ENCODE measurements at places on chromosomes 5 and 9.

GRCh38 chr9:135329571-135330306 is 149.8 kb upstream of the PPP1R26 start:
- no peak for DNase-seq

DNA sequence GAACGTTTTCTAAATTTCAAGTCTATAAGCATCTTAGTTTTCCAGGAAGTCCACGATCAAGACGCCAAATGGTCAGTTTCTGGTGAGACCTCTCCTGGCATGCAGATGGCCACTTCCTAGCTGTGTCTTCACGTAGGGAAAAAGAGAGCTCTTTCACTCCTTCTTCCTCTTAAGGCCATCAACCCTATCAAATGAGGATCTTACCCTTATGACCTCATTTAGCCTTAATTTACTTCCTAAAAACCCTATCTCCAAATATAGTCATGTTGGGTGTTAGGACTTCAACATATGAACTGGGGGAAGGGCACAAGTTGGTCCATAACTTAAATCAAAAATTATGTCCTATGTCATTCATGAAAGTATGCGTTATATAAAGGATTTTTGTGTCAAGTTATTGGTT is 229.5 kb downstream of the ARL15 start:
- no peak for DNase-seq

GRCh38 chr5:143014017-143014651 is 244.0 kb downstream of the ARHGAP26 start:
- DNase-seq = no peak

GRCh38 chr9:123861086-123861755 is 68.7 kb downstream of the DENND1A start:
- DNase-seq = no peak

GRCh38 chr5:112012104-112012503 is 255.1 kb upstream of the NREP start:
- DNase-seq = no peak

- no peak for DNase-seq
Measured at GRCh38 chr9:37342895-37343294, 79.6 kb upstream of the GRHPR start.

- no peak for DNase-seq
Measured at GRCh38 chr5:1330146-1330846, 14.6 kb downstream of the CLPTM1L start.

DNA sequence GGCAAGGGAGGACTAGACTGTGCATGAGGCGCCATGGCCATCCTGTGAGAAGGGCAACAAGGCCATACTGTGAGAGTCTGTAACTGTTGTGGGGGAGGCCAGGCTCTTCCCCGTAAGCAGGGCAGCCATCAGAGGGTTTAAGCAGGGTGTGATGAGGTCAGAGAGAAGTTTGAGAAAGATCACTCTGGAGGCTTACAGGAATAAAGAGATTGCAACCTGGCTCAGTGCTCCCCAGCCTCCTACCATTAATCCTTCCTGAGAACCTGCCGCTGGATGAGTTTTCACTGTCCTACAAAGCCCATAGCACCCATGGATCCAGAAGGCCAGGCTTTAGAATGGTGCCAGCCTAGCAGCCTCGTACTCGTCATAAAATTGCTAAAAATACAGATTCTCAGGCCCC is 14.4 kb upstream of the TRMT10B start:
- no peak for DNase-seq

DNA sequence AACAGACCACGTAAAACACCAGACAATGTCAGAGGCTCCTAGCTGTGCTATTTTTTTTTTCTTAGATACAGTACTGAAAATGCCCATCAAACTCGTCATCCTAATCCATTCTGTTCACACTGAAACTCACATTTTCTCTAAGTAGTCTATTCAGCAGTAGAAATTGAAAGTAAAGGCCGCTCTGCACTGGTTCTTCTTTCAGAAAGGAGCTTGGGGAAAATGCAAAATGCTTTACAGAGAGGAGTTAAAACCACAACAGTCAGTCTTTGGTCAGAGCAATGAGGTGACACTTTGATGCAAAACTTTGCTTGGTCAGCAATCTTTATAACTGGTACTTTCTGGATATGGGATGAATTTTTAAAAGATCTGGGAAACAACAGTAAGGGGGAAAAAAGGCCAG is 43.8 kb upstream of the SUSD1 start:
- DNase-seq = no peak

DNA sequence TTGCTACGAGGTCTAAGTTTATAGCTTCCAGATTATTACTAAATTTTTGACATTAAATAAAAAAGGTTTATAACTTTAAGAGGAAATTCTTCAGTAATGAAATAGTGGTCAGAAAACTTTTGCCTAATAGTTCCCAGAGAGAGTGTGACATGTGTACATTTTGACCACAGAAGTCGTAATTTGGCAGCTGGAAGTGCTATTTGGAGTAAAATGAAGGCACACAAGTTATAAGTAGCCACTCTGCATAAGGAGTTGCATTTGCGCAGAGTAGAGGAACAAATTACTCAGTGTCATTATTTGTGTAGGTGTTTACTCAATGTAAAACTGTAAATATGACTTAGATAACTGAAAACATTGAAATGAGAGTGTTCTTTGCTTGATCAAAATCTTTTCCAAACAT is 408.4 kb downstream of the CCDC171 start:
- DNase-seq = no peak

- DNase-seq = no peak
Measured at GRCh38 chr5:73921741-73922140, 295.7 kb downstream of the ARHGEF28 start.

DNA sequence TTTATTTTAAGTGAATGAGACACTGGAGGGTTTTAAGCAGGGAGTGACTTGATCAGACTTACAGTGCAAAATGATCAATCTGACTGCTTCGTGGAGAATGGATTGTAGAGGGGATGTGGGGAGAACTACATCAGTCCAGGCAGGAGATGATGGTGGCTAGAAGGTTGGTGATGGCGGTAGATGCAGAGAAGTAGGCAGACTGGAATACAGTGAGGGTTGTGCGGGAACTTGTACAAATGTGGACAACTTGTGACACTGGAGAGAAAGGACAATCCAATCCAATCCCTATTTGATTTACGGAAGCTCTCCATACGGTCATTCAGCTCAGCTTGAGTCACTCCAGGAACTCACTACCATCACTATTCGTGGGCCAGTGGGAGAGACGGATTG is 593 bp downstream of the TIGD6 start:
- no peak for DNase-seq

DNA sequence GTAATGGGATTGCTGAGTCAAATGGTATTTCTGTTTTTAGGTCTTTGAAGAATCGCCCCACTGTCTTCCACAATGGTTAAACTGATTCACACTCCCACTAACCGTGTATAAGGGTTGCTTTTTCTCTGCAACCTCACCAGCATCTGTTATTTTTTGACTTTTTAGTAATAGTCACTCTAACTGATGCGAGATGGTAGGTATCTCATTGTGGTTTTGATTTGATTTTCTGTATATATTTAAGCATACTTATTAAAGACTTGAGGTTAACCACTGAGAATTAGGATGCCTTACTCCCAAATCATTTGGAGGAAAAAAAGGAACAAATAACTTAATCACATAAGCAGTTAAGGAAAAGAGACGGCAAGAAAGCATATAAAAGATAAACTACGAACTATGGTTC is 181.6 kb upstream of the FST start:
- DNase-seq = no peak

DNA sequence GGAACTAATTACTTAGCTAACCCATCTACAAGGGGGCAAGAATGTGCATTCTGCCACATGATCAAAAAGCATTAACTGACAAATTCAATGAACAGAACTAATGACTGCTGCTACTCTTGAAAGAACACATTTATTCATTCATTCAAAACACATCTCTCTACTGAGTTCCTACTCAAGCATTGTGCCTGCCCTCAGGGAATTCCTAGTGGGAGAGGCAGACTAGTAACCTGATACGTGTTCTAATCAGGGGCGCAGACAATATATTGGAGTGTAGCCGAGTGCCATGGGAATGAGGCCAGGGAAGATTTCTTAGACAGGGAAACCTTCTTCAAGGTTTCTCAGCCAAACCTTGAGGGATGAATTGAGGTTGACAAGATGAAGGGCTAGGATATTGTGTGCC is 56.7 kb upstream of the PAPPA start:
- DNase-seq = no peak

DNA sequence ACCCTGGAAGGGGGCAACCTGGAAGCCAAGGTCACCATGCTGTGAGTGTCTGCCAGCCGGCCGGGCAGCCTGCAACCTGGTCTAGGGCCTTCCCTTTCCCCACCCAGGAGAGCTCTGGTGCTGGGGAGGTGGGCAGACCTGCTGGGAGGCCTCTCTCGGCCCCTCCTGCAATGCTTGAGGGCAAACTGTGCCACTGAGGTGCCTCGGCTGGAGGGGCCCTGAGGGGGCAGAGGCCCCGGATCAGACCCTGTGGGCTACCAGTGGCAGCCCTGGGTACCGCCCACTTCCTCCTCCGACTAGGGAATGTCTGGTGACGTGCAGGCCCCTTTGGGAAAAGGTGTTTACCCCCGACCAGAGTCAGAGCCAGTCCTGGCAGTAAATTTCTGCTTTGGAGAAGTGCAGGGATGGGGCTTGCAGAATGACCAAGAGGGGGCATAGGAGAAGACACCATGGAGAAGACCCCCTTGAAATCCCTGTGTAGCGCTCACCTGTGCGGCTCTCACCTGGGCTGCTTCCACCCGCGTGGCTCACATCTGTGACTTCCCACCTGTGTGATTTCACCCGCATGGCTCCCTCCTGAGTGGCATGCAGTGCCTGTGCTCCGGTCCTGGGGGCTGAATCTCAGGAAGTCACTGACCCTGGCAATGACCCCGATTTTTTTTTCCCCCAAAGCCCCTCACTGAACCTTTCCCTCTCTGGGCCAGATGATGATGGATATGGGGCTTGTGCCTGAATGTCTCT is 1.1 kb downstream of the LCN1 start:
- no peak for DNase-seq

GRCh38 chr5:1951165-1951816 is 68.6 kb upstream of the IRX4 start:
- DNase-seq = no peak

DNA sequence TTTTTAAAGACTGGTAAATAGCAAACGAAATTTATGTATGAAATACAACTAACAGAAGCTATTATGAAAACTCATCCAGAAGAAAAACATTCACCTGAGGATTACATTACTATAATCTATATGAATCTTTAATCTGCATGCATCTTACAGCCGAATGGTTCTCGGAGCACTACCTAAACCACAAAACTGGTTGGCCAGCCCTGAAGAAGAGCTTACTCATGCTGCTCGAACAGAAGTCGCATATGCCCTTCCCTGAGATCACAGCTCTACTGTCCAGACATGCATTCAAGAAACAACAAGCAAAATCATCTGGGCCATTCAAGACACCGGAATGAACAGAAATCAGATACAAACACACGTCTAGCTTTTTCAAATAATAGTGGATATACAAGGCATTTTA is 931.0 kb upstream of the DMAC1 start:
- no peak for DNase-seq

All from smooth muscle cell of the brain vasculature (primary cell).